ENCODE measurements at places on chromosomes 6 and 20. TPM values are rescaled to one million over a fixed set of nuclear protein-coding genes. Genes with fewer than 3 reads are reported as not detected.

- no peak for DNase-seq
These were observed at the start of gene TRAPPC3L for GRCh38 chr6:116545651-116546050. TRAPPC3L (minus strand) TSS chr6:116545684; CDS start chr6:116545514, 170 bp downstream.

- no peak for DNase-seq
These were observed 10.7 kb downstream of the GNAS start for GRCh38 chr20:58863044-58863790.

OR2H2 gene
- total RNA-seq: not detected

PACRG gene
- 0.75 TPM for total RNA-seq

GRCh38 chr20:52332649-52333250 lies 141.2 kb upstream of the ZFP64 start:
- no peak for DNase-seq

DNA sequence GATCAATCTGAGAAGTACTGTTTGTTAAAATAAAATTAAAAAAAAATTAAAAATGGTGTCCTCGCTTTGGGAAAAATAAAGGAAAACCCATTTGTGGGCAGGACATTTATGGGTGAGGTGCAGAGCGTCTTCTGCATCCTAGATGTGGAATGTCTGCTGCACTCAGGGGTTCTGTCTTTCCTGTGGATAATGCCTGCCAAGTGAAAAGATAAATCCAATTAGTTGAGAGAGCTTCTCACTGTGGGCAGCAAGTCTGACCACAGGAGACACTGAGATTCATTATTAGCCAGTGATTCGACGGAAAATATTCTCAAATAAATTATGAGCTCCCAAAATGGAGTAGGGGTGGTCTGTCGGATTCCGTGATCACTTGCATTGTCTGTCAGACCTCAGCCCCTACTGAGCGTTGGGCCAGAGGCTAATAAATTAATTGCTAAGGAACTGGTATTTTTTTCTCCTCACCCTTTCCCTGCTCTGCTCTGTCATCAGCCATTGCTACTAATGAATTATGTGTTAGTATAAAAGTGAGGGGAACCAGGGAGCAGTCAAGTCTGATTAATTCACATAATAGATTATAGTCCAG lies 10.0 kb downstream of the GMPR start:
- no peak for DNase-seq

- no peak for DNase-seq
These were observed 5.1 kb downstream of the PEX6 start for GRCh38 chr6:42973926-42974325.

DNA sequence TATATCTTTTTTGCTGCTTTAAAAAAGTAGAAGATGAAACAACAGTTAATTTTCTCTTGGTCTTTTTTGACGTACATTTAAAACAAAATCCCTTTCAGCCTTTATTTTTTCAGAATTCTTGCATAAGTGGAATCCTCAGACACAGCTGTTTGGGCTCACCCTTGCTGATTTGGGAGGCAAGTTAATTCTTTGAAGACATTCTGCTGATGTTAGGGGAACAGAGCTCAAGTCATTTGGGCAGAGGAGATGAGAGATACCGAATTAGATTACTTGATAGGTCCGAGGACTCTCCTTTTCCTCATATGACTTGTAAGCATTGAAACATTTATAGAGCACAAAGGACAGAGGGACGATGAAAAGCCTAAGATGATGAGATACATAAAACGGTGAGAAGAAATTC lies 567.9 kb upstream of the CITED2 start:
- DNase-seq: no peak

OR2H1 gene
- total RNA-seq: not detected
